Forelimb muscle (tissue), 1 donor: ENCODE measurements at places on chromosomes 12 and 14. TPM values are rescaled to one million over a fixed set of nuclear protein-coding genes. Genes with fewer than 3 reads are reported as not detected.

GRCh38 chr12:97308576-97309198 is 153.9 kb upstream of the RMST start:
- DNase-seq: peak; percentile 40

- no peak for DNase-seq
Observed at GRCh38 chr14:57889245-57889644, 23.4 kb upstream of the SLC35F4 start.

The CTDSP2 gene
- 195 TPM for polyA plus RNA-seq

The OR6C2 gene
- polyA plus RNA-seq: not detected

GRCh38 chr14:95460647-95461478 is 55.6 kb downstream of the SYNE3 start:
- no peak for DNase-seq

DNA sequence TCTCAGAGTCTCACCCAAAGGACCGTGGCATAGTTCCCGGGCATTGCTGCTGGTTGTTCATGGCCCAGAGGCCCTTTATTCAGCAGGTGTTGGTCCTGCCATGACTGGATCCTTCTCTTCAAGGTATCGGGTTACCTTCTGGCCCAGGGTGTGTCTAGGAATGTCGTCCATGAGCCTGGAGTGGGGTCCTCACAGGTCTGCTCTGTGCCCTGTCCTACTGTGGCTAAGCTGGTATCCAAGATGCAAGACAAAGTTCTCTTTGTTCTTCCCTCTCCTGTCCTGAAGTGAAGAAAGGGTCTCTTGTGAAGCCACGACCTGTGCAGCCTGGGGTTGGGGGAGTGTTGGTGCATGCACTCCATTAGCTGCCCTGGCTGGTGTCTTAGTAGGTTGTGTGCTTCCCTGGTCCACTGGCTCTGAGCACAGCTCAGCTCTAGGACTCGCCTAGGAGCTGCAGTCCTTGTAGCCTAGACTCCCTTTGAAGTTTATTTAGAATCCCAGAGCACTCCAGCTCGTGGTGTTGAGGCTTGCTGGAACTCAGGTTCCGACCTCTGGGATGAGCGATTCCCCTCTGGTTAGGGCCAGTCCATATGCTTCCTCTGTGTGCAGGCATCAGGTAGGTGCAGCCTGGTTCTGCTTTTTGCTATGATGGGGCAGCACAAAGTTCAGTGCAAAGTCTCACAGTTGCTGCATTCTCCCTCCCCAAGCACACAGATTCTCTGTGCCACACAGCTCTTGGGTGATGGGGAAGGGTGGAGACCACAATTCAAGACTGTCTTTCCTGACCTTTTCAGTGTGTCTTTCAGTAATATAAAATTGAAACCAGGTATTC is 117.4 kb downstream of the NUBPL start:
- DNase-seq: no peak

DNA sequence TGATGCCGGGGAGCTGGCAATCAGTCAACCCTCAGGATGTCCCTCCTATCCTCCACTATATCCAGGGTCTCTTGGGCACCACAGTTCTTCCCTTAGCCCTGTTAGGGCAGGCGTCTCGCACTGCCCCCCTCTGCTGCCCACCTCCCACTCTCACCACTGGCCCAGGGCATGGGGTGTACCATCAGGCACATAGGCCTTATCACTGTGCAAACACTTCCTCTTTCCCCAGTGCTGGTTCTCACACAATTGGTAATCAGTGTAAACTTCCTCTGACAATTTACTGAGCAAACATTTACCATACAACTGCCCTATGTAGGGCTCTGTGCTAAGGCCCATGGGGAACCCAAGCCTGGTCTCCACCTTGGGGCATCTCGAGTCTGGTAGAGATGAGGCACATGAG is 20.1 kb upstream of the TMED10 start:
- no peak for DNase-seq

The PZP gene
- polyA plus RNA-seq: 0.68 TPM

- DNase-seq: no peak
Observed at GRCh38 chr12:1575408-1576401, 18.7 kb downstream of the FBXL14 start.

DNA sequence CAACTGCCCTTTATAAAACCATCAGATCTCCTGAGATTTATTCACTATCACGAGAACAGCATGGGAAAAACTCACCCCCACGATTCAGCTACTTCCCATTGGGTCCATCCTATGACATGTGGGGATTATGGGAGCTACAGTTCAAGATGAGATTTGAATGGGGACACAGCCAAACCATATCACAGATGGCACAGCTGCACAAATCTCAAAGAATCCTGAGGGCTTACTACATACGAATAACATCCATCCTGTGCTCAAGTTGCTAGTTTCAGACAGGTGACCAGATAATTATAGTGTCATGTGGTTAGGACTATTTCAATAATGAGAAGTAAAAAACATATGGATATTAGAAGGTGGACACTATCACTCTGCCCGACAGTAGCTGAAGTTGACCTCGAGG is 211.2 kb downstream of the NUAK1 start:
- DNase-seq: no peak

The WNK1 gene
- polyA plus RNA-seq: 65.0 TPM

GRCh38 chr14:101065696-101066694 is 162.5 kb upstream of the RTL1 start:
- DNase-seq: no peak

GRCh38 chr14:37870170-37870569 is 274.7 kb downstream of the TTC6 start:
- DNase-seq: no peak

DNA sequence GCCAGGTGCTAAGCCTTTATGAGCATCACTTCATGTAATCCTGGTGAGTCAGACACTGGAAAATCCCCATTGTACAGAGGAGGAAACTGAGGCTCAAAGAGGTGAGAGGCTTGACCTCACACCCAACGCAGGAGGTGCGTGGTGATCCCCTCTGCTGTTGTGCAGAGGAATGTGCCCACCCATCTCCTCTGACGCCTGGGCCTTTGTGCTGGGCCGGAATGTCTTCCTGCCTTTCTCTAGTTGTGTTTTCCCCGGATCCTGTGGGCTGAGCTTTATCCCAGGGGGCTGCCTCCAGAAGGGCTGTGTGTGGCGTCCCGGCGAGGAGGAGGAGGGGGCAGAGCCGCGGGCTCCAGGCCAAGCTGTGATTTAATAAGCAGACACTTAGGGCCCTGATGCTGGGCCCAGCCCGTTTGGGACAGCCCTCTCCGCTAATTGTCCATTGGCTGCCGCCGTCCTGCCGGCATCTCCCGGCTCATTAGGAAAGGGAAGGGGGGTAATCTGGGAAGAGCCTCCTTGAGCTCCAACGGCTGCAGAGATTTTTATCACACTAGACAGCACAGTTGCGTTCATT is 653.6 kb downstream of the MED13L start:
- no peak for DNase-seq

DNA sequence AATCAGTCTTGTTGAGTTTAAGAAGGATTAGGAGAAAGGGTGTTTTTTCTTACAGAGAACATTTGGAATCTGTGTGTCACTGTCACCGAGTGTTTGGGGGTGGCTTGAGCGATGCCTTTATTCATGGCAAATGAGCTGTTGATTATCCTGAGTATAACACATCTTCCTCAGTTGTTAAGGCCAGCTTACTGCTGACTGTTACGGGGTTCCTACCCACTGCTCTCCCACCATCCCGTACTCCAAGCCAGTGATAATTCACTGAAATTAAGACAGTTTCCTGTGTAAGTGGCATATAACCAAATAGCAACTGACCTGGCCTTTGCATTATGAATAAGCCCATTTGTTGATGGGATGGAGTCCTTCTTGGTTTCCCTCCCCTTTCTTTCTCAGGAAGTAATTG is 9.5 kb downstream of the ESRRB start:
- DNase-seq: no peak

GRCh38 chr12:72269491-72269890 is 2.7 kb upstream of the TRHDE start:
- no peak for DNase-seq

DNA sequence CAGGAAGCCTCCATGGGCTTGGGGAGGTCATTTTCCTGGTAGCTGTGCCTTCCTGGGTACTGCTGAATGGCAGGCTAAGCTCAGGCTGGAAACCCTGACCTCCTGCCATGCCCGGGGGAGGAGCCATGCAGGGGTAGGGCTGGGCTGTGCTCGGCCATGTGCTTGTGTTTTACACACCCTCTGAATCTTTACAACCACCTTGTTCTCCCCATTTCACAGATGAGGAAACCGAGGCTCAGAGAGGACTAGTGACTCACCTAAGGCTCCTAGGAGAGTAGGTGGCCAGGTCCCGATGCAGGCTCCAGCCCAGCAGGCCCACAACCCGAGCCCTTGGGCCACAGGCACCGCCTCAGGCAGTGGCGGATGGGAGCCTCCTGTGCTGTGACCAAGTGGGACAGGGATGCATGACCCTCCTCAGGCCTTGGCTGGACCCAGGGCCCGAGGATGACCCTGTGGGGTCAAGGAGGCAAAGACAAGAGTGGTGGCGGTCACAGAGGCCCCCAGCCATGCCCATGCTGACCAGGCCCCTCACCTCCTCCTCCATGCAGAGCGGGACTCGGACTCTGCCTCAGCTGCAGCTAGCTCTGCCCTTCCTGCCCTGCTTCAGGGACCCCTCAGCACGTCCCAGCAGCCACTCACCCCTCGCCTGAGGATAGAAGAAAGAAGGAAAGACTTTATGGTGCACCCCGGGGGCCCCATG is 136.1 kb downstream of the CALM1 start:
- no peak for DNase-seq

The GLI1 gene
- polyA plus RNA-seq: 11.2 TPM

- DNase-seq: no peak
Observed at GRCh38 chr12:107983756-107984472, 145.2 kb upstream of the WSCD2 start.

- no peak for DNase-seq
Observed at GRCh38 chr12:132065609-132066344, 78.3 kb downstream of the DDX51 start.

DNA sequence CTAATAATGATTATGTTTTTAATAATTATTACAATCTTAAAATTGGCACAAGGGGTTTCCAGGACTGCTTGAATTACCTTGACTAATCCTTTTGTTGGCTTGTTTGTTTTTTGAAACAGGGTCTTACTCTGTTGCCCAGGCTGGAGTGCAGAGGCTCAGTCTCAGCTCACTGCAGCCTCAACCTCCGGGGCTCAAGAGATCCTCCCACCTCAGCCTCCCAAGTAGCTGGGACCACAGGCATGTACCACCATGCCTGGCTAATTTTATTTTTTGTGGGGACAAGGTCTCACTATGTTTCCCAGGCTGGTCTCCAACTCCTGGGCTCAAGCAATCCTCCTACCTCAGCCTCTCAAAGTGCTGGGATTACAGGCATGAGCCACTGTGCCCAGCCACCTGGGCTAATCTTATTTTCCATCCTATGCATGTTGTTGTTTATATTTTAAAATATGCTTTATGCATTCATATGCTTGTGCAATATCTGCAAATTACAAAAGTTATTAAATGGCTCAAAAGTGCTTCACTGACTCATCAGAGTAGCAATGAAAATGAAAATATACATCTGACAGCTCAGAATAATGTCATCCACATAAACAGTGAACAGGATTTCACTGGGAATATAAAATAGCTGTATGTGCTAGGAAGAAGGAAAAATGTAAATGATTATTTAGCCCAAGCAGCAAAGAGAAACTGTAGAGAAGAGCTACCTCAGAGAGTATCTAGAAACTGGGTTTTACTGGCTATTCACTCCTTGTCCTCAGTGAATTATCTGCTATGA is 24.8 kb upstream of the PLEKHG6 start:
- DNase-seq: no peak

DNA sequence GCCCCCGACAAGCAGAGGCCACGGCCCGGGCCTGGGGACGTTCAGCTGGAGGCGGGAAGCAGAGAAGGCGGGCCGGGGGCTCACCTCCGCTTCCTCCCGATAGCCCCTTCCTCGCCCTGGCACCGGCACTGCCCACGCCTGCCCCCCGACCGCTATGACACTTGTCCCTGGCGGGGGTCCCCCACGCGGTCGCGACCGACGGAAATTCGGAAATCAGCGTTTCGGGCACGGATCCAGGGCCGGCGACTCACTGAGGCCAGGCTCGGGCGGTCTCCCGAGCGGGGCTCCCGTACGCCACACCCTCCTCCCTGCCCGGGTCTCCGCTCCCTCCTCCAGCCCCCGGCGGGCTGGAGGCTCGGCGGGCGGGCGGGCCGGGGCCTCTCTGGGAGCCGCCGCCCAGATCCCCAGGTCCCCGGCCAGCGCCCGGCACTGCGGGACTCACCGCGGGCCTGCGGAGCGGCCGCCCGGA is 581 bp downstream of the PITPNM2 start:
- no peak for DNase-seq

The C14orf132 gene
- 17.4 TPM for polyA plus RNA-seq

DNA sequence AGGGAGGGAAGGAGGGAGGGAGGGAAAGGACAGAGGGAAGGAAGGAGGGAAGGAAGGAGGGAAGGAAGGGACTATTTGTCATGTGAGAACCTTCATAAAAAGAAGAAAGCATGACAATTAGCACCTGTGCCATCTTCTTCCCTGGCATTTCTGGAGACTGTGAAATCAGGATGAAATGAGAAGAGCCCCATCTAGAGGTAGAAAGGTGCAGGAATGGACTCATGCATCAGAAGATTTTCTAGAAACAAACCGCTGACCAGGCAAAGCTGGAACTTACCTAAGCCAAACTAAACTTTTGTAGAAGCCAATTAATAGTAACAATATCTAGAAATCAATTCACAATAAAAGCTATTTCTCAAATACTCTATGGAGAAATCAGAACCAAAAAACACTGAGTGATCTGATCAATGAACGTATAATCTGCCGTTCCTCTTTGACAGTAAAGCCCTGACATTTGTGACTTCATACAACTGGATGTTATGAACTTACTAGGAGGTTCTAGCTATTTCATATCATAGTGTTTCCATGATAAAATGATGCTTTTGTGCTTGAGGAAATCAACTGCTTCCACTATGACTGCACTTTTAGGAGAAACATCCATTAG is 24.4 kb upstream of the CRACR2A start:
- no peak for DNase-seq
